GDM1 (cell line): ENCODE measurements at places on chromosomes 12 and 14.

DNA sequence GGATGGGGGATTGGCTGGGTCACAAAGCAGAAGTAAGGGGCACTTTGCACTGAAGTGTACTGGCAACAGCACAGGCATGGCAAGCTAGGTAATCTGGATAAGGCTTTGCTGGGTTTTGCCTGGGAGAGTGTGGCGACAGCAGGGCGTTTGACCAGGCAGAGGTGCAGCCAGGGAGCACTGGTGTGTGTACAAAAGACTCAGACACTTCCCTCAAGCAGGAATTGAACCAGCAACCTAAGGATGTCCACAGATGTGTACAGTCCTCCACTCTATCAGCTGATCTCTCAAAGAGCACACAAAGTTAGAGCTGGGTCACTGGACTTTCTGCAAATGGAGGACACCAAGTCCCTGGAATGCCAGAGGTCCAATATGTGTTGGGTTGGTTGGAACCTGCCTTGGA, 15.4 kb upstream of the RNASE4 start:
- DNase-seq: no peak

DNA sequence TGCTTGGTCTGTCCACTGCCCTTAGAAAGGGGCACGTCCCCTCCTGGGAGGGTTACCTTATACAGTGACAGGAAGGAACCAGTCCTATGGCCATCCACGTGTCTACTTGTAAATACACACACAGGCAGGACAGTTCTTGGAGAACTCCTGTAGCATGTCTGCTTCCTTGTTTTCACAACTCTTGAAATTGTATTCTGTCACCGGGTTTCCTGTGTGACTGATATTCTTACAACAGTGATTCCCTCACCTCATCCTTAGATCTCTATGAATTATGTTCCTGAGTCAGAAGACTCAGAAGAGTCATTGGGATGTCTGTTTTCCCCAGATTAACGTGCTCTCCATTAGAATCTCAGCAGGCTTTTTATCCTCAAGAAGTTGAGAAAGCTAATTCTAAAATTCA, 44.1 kb upstream of the DYNC1H1 start:
- DNase-seq: no peak

- DNase-seq: no peak
Measured at GRCh38 chr14:102586420-102587104, 5.9 kb upstream of the RCOR1 start.

DNA sequence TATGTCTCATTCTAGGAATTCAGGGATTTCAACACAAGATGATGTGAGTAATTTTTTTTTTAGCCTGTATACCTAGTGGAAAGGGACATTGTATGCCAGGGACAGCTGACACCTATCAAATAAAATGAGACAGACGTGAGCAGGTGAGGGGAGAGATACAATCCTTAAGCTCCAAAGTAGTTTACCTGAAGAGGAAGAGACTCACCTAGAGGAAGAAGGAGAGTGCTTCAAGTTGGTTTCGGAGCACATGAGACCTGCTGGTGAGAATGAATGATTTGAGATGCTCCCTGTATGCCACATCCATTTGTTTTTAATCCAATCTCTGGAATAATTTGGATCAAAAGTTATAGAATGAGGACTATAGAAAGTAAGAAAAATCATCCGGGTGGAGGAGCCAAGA, 915.4 kb upstream of the FBXO33 start:
- DNase-seq: no peak

- DNase-seq: no peak
Measured at GRCh38 chr14:57575482-57575881, 81.8 kb upstream of the CCDC198 start.

- peak; percentile 90 for DNase-seq
Measured at GRCh38 chr12:124453419-124454351, 113.7 kb downstream of the NCOR2 start.

DNA sequence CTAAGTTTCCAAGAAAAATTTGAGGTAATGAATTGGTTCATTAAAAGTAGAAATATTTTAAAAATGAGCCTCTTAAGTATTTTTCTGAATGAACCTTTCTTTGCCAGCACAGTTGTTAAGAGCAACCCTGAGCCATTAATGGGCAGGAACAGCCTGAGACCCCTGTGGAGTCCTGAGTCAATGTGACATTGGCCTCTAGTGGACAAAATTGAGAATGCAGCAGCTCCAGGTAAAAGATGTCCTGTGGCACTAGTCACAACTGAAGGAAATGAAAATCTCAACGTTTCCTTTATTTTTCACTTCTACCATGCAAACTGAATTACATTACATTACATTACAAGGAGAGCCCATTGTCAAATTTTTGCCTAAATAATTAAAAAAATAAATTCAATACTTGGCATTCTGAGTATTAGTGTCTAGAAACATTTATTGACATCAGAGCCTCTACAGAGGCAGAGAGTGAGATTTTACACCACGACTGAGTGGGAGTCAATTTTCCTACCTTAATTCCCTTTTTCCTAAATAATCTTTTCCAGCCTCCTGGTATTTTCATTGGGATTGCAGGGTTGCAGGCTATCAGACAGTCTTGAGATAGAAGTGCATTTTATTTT, 135.7 kb downstream of the PPM1H start:
- DNase-seq: peak; percentile 63

DNA sequence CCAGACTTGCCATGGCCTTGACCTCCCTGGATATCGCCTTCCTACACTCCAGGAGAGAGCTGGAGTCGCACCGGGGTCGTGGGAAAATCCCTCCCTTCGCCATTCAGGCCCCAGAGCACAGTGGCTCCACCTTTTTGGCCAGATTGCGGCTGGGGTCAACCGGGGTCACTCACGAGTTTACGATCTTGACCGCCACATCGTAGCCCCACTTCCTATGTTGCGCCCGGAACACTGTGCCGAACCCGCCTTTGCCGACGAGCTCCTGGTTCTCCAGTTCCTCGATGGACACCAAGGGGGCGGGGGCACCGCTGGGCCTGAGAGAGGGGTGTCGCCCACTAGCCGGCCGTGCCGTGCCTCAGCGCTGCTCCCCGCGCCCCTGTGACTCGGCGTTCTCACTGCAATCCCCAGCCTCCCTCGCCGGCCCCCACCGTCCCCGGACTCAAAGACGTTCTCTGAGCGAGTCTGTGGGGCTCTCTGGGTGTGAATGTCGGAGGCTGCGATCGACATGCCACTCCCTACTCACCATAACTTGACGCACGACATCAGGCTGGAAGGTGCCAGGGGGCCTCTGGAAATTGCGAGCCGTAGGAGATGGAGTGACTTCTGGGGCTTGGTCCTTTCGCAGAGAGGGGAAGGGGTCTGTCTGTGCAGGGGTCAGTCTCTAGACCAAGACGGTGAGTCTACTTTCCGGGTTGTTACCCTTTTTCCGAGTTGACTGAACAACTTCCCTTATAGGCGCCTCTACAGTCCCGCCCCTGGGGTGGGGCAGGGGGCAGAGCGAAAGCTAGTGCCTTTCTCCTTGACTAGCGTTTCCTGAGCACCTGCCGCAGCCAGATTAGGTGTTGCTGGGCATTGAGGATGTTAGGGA, at the start of gene RIPK3:
TSS of gene RIPK3 (minus strand) at position 708 of the 868 bp plus-strand sequence. CDS start at position 543, 165 bp downstream.
- DNase-seq: peak; percentile 23

GRCh38 chr14:104206281-104206904, 68.0 kb downstream of the KIF26A start:
- DNase-seq: no peak

GRCh38 chr14:33040372-33041140, 101.9 kb downstream of the NPAS3 start:
- DNase-seq: no peak

- DNase-seq: no peak
Measured at GRCh38 chr12:112665958-112666357, 125.6 kb upstream of the RPH3A start.

- no peak for DNase-seq
Measured at GRCh38 chr14:31428011-31428410, 7.7 kb upstream of the HEATR5A start.

DNA sequence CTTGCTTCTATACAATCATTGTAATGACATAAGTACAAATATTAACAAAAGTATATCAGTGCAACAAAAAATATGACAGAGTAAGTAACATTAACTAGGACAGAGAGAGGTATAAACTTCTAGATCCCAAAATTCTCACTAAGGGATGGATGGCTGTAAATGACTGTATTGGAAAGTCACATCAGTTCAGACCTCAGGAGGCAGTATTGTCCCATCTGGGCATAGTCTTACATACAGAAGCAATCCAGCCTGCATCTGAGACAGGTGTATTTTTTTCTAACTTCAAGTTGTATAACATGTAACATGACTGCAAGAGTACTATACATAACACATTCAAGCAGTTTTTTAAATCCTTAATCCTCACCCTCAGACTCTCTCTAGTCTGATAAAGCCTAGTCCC, 99.0 kb downstream of the GARIN6 start:
- no peak for DNase-seq

- peak; percentile 49 for DNase-seq
Measured at GRCh38 chr14:49977126-49977841, 84.4 kb downstream of the ARF6 start.

GRCh38 chr14:34912182-34912581, 37.0 kb upstream of the BAZ1A start:
- DNase-seq: no peak

- no peak for DNase-seq
Measured at GRCh38 chr12:45276154-45276755, 60.4 kb downstream of the ANO6 start.

- no peak for DNase-seq
Measured at GRCh38 chr14:51636109-51636508, 15.6 kb upstream of the FRMD6 start.

DNA sequence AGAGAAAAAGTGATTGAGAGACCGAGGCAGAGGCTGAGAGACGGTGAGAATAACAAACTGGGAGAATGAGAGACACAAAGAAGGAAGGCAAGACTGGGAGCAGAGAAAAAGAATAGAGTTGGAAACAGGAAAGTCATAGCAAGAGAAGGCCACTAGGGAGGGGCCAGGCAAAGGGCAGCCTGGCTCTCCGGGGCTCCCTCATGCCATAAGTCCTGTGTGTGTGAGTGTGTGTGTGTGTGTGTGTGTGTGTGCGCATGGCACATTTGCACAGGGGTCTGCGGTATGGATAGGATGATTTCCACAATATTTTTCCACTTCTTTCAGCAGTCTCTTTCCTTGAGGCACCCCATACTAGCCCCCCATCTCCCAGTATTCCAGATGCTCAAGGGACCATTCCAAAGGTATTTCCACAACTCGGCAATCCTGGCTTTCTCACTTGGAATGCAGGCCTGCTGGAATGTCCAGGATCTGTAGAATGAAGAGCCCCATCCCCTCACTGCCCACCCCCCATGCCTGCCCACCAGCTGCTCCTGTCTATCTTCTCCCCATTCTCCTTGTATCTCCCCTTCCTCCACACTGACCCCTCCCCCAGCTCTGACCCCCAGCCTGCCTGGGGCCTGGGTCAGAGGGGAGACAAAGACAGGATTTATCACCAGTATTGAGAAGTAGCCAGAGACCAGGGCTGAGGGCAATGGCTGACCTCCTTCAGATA, 9.0 kb downstream of the GPR84 start:
- no peak for DNase-seq

- DNase-seq: peak; percentile 8
Measured at GRCh38 chr14:82872494-82872893, 1338.8 kb upstream of the SEL1L start.

DNA sequence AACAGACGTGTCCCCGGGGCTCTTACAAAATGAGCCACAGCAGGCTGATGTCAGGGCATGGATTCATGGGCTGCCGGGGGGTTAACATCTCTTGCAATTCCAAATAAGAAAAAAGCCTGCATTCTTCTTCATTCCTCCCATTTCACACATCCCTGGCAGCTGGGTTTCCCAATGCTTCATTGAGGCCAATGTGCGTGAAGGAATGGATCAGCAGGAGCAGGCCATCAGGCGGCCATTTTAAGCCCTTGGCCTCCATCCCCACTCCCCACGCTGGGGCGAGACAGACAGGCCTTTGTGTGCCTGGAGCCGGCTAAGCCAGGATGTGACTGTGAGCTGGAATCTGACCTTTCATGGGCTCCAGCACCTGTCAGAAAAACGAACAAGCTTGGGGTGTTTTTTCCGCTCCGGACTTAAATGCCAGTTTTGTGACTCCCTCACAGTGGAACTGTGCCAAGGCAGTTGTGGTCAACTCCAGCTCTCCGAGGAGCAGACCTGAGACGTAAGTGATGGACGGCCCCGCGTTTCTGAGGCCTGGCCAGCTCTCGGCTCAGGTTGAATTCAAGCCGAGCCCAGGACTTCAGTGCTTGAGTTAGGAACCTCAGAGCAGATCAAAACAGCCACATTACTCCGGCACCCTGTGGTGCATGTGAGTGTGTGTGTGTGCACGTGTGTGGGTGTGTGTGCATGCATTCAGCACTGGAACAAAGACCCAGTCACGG, 133.1 kb downstream of the TMEM30B start:
- DNase-seq: no peak

GRCh38 chr12:79532907-79533288, 157.9 kb downstream of the PAWR start:
- DNase-seq: no peak

- DNase-seq: no peak
Measured at GRCh38 chr12:93165384-93165932, 212.3 kb upstream of the NUDT4 start.

- DNase-seq: no peak
Measured at GRCh38 chr12:78121969-78122610, 291.4 kb downstream of the NAV3 start.

- no peak for DNase-seq
Measured at GRCh38 chr14:103538291-103539055, 9.5 kb downstream of the TRMT61A start.

- no peak for DNase-seq
Measured at GRCh38 chr12:30450872-30451271, 244.8 kb downstream of the IPO8 start.

- no peak for DNase-seq
Measured at GRCh38 chr12:71009430-71010142, 89.0 kb upstream of the PTPRR start.

- DNase-seq: no peak
Measured at GRCh38 chr12:38903596-38903995, 1.8 kb downstream of the CPNE8 start.

DNA sequence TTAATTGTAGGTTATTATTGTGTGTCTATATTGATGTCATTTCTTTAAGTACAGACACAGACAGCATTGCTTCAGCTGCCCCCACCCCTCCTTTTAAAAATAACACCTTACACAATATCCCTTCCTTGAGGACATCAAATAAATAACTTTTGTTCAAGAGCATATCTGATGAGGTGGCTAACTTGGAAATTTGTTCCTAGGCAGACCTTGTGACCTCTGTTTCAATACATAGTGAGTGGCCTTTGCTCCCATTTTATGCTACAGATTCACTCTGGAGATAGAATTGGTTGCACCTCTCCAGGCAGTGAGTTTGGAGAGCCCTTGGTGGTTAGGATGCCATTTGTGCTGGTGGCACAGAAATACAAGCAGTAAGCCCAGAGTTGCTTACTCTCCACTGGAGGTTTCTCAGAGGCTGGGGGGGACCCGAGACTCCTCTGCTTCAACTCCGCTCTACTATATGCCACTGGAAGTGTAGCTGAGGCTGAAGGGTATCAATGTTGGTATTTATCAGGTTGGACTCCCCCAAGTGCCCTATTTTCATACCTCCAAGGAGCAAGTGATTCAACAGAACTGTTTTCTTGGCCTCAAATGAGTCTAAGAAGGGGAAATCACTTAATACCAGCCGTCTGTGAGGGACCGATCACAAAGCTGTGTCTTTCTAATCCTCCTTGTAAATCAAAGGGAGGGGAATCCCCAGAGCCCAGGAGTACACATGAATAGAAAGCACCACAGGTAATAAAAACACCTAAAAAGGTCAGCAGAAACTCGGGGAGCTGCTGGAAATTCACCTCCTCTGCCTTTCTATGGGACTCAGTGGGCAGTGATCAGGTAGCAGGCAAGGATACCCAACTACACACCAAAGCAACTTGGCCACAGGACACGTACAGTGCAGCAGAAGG, 463.1 kb downstream of the RAD51B start:
- DNase-seq: no peak
